ENCODE measurements at places on chromosomes 3 and 15.

DNA sequence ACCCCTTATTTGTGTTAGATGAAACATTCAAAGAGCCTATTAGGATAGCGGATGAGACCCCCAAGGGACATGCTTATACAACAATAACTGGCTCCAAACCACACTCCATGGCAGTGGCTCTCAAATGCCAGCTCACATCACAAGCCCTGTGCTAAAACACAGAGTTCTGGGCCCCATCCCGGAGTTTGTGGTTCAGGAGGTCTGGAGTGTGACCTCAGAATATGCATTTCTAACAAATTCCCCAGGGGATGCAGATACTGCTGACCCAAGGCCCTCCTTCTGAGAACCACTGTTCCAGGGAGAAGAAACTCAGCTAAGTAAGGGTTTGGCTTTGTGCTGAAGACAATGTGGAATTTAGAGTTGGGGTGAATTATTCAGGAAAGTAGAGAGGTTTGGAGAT, 3.6 kb downstream of the CCRL2 start:
- no peak for DNase-seq

GRCh38 chr15:59300618-59301139, 72.0 kb downstream of the MYO1E start:
- DNase-seq = no peak

- DNase-seq = no peak
Observed at GRCh38 chr3:86578071-86578470, 412.9 kb downstream of the VGLL3 start.

- no peak for DNase-seq
Observed at GRCh38 chr3:112685420-112685819, 44.5 kb upstream of the CCDC80 start.

DNA sequence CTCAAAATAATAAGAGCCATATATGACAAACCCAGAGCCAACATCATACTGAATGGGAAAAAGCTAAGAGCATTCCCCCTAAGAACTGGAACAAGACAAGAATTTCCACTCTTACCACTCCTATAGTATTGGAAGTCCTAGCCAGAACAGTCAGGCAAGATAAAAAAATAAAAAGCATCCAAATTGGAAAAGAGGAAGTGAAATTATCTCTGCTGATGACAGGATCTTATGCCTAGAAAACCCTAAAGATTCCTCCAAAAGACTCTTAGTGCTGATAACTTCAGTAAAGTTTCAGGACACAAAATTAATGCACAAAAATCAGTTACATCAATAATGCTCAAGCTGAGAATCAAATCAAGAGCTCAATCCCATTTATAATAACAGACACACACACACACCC, 45.9 kb upstream of the SLC2A2 start:
- DNase-seq = no peak

DNA sequence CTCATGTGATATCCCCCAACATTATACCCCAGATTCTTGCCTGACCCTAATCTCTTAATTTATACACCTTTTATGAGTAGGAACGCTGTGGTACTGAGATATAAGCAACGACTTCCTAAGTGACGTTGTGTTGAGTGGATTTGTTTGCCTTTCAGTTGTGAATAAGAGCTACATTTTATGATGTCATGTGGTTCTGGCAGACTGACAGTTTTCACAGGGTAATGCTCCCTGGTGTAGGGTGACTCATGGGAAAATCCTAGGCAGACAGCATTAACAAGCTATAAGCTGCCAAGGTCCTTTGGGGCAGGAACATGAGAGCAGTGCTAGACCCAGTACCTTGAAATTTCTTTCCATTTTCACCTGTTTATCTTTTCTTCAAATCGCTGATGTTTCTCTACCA, 11.2 kb downstream of the C3orf52 start:
- no peak for DNase-seq

Measured in CD4-positive, CD25-positive, alpha-beta regulatory T cell (primary cell).